ENCODE measurements at places on chromosomes 3 and 15.

- no peak for DNase-seq
These were observed 33.1 kb downstream of the ASB7 start for GRCh38 chr15:100635406-100636071.

DNA sequence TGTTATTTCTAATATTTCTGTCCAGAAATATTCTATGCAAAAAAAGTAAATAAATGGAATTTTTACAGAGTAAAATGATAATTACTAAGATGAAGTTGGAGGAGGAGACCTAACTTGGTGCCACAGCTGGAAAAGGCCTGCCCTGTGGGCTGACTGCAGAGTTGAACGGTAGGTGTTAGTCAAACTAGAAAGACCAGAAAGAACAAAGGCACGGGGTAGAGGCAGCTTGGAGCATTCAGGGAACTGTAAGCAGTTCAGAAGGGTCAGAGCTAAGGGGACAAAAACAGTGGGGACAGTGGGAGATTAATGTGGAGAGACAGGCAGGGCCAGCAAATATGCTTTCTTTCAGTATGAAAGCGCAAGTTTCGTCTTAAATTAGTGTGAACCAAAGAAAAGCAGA lies 39.3 kb upstream of the PTPRG start:
- DNase-seq = no peak

DNA sequence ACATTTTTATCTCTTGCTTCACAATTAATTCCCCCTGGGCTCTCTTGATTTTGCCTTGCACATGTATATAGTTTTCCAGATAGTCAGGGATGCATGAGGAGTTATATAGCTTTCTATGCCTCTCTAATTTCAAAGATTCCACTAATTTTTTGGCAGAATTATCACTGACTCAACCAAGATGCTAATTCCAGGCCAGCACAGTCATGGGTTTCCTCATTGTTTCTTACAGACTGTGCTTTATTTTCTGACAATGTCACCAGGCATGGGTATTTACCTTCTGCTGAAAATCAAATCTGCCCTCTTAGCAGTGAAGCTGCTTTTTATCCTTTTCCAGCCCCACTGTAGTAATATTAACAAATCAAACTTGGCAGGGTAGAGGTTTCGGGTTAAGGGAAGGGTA lies 1520.6 kb upstream of the CADM2 start:
- DNase-seq = no peak

GRCh38 chr3:81463781-81464180 lies 297.7 kb downstream of the GBE1 start:
- no peak for DNase-seq

GRCh38 chr3:13115991-13116390 lies 42.8 kb upstream of the IQSEC1 start:
- DNase-seq = no peak

GRCh38 chr15:75750261-75751050 lies 37.8 kb upstream of the CSPG4 start:
- no peak for DNase-seq

DNA sequence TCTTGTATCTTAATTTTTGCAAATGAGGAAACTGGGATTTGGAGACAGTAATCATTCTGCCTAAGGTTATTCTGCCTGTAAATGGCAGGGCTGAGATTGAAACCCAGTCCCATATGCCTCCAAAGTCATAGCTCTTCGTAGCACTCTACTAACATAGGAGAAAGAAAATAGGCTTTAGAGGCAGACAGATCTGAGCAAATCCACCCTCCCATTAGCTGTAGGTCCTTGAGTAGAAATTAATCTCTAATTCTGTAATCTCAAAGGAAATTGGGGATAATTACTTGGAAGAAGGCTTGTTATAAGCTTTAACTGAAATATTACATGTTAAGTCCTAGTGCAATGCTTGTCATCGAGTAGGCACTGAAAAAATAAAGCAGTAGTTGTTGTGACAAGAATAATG lies 252.1 kb upstream of the PEX5L start:
- no peak for DNase-seq

- DNase-seq = no peak
These were observed 30.9 kb upstream of the BCHE start for GRCh38 chr3:165868088-165868487.

- DNase-seq = no peak
These were observed 88.7 kb upstream of the EPHB3 start for GRCh38 chr3:184472723-184473428.

DNA sequence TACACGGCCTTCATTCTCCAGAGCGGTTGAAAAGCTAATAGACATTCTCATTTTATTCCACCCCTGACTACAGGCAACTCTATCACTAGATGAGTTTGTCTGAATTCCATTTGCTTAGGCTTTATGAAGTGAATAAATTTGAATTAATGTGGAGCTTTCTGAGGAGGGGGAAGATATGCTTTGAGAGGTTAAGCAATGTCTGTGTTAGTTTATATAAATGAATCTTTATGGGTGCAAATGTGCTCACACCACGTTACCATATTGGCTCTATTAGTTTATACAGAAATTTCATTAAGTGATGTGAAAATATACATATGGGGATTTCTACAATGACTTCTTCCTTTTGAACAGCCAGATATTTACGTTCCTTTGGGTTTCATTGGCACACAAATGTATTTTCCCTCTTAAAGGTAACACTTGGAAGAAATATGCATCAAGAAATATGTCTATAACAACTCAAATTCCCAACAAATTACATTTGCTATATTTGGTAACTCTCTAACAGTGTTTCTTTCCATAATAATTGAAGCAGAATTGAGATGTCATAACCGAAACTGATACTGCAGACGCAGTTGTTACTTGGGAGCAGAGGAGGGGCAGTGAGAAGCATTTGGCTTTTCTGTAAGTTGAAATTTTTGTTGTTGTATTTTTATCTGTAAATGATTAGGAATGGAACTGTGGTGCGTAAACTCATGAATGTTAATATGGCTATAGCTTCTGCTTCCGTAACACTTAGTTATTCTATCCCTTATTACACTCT lies 359.4 kb downstream of the CACNA2D3 start:
- DNase-seq = no peak

DNA sequence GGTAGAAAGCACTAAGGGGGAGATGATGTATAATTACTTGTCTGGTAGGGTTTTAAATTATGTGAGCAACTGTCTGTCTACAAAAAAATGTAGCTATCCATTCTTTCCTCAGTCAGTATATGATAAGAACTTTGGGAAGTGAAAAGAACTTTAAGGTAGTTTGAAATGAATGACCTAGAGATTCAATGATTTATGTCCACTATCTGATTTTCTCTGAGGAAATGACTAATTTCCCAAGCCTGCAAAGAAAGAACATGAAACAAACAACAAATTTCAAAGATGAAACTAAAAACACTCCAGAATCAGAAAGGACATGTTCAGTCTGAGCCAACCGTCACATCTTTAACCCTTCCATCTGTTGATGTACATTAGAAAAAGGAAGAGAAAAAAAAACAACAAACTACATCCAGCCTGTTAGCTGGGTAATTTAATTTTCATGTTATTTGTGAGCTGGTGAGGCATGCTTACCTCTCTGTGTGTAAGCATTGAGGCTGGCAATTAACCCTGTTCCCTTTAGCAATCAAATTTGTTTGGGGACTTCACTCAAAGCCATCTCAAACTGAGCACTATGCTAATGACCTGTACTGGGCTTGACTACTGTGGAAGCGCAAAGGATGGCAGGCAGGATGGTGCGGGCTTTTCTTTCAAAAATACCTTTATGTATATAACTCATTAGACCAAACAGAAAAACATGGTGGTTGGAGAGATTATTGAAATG lies 220.1 kb downstream of the TUSC7 start:
- no peak for DNase-seq

GRCh38 chr3:142498397-142499180 lies 50.8 kb upstream of the XRN1 start:
- DNase-seq = no peak

DNA sequence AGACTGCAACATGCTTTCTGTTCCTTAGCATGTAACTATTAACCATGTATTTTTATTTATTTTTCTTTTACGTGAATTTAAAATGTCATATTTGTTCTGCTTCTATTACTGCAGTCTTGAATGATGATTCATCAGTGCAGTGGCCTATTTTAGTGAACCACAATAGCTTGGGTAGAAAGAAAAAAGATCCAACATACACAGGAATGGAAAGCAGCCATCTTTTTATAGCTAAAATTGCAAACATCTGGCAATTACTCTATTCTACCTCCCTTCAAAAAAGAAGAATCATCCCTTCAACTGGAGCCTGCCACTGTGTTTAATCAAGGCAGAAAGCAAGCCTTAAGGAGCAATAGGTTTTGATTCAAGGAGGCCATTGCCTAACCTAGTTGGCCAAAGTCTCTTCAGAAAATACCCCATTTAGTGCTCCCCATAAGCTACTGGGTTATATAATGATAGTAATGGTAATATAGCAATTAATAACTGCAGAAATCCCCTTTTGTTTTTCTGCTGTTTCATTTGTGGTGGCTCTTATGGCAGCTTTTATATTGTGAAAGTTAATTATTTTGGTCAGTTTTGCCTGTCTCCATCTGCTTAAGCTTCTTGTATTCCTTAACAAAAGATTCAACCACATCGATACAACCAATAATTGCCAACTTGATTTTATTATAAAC lies 267.3 kb downstream of the LPP start:
- no peak for DNase-seq

- DNase-seq = no peak
These were observed 163.2 kb downstream of the SYNPR start for GRCh38 chr3:63441262-63441661.

DNA sequence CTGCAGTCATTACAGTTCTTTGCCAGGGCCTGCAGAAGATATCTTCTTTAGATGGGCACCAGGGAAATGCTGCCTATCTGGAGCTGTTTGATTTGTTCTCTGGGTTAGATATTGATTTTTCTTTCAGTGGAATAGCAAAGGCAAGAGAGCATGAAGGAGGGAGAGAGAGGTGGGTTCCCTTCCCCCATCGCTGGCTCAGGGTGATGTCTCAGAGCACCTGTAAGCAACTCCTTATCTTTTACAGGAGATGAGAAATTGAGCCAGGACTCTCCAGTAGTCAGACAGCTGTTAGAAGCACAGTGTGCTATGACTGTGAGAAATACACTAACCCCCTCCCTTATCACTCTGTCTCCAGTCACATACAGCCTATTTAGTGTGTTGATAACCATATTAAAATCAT lies 89.3 kb upstream of the SLC24A5 start:
- DNase-seq = no peak

GRCh38 chr15:92682741-92683510 lies 27.4 kb upstream of the FAM174B start:
- peak; percentile 89 for DNase-seq

GRCh38 chr3:193757457-193757856 lies 164.4 kb downstream of the OPA1 start:
- no peak for DNase-seq

DNA sequence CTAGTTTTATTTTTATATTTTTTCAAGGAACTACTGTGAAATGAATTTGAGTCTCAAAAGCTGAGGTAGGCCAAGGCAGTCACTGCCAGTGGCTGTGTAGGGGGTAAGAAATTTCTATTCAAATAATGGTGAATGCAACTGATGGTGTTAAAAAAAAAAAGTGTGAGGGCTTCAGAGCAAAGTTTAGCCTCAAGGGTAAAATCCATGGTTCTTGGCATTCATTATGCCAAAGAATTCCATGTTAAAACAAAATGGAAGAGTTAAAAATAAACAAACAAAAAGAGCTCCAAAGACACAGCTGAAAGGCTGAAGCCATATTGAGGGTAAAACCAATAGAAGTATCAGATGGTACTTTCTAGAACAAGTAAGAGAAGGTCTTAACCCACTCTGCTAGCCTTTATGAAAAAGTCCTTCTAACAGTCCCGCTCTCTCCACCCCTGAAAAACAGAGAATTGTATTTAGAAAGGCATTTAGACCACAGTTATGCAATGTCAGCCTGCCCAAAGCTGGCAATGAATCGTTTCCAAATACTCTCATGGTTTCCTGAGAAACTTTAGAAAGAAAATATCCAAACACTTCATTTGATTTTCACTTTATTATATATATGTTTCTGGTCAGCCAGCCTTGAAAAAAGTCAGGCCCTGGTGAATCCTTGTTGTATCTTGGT lies 158.4 kb upstream of the GMNC start:
- no peak for DNase-seq

Measured in vagina (tissue), 2 donors.